ENCODE measurements at places on chromosomes 2 and 18.

DNA sequence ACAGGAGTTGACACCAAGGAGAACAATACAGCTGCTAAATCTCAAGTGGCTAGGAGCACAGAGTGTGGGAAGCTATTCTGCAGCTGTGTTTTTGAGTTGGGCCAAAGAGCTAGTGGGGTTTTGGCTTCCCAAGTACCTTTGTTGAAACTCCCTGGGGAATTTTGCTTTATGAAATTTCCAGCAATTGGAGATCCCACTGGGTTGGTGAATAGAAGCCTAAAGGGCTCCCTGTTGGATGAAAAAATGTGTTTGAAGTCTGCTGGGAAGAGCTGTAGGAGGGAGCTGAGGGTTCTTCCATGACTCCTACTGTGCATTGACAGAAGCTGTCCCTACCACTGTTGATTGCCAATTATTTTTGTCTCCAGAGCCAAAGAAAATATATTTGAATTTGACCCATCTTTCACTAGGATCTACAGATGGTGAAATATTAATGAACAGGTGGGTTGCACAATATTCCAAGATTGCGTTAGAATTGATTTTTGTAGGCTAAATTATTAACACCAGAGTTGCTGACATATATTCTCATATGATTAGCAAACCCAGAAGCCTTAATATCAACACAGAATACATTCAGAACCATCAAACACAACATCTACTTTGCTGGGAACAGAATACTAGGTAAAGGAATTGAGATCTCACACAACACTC lies 95.4 kb upstream of the CYP1B1 start:
- no peak for DNase-seq

- DNase-seq: no peak
Observed at GRCh38 chr2:196801674-196802261, 2.3 kb upstream of the GTF3C3 start.

DNA sequence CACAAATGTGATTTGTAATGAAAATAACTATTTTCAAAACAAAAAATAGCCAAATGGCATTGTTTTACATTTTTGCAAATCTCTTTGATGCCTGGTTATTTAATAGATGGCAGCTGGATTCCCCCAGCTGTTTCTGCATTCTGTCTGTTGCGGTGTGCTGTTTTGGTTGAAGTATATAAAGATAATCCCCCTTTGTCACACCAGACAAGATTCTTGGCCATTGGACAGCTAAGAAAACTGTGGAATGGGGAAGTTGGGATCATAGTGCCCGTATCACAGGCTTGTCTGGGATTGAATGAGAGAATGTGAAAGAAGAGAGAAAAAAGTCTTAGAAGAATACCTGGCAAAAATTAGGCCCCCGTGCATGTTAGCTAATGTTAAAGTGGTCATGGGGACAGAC lies 19.5 kb upstream of the LYPD6B start:
- no peak for DNase-seq

- no peak for DNase-seq
Observed at GRCh38 chr2:239201531-239201876, 199.3 kb downstream of the HDAC4 start.

GRCh38 chr2:86556508-86556907 lies 6.7 kb downstream of the CHMP3 start:
- DNase-seq: no peak

DNA sequence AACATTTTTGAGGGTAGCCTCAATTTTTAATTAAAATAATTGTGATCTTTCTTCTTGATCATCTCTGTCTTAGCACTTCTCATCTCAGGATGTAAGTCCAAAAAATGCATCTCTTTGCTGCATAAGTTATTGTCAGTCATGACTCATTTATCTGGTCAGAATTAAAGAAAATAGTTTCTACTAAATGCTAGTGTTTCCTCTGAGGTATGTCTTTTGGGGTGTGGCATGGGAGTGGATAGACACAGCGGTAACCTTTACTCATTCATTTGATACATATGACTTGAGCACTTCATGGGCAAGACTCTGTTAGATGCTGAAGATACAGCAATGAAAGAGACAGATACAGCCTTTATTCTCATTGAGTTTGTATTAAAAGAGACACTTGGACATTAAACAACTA lies 284.7 kb downstream of the IRS1 start:
- no peak for DNase-seq

DNA sequence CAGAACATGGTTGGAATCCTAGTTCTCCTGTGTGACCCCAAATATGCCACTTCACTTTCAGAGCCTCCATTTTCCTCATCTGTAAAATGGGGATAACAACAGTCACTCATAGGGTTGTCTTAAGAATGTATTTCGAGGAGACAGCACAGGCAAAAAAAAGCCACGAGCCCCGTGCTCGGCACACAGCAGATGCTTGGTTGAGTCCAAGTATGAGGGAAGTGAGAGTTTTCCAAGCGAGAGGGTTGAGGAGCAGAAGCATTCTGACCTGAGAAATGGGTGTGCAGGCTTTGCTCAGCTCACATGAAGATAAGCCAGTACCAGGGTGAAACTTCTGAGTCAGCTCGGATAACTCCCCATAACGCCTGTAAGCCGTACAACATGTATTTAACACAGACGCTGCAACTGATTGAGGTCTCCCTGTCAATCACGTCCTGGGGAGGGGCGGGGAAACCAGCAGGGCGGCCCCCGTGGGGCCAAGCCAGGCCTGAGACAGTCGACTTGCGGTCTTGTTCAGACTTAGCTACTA lies 23.0 kb upstream of the ODC1 start:
- no peak for DNase-seq

- no peak for DNase-seq
Observed at GRCh38 chr2:170711774-170712652, 3.1 kb upstream of the SP5 start.

GRCh38 chr2:168311261-168311910 lies 64.0 kb upstream of the STK39 start:
- DNase-seq: no peak

GRCh38 chr2:115115135-115115534 lies 672.7 kb downstream of the DPP10 start:
- no peak for DNase-seq

DNA sequence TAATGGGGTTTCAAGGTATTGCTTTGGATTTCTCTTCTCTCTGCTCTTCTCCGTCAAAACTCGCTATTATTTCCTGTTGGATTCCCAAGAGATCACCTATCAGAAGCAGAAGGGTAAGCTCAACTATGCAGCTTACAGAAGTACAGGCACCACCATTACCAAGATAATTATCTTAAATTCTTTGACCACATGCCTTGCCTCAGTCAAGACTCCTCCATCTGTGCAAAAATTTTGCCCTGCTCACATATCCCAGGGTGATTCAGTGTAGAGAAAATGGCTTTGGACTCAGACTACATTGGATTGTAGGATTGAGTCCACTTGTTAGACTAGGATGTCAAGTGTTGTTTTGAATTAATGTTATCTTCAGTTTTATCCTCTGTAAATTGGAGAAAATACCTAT lies 698.7 kb downstream of the TDRD15 start:
- no peak for DNase-seq

- DNase-seq: no peak
Observed at GRCh38 chr18:28973324-28973723, 796.4 kb upstream of the CDH2 start.

DNA sequence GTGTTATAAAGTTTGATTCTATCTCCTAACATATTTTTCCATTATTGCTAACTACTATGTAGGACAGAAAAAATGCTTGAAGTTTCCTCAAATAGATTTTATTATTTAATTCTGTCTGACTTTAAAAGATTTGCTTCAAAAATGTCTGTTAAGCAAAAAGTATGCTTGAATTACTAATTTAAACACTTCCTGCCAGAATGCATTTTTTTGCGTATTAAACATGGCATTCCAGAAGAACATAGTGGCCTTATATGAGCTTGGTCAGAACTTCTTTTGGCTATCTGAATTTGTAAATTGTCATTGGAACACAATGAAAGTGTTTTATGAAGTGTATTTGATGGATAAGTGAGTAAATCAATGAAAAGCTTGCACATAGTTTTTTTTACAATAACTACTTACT lies 37.8 kb downstream of the MBD5 start:
- no peak for DNase-seq

DNA sequence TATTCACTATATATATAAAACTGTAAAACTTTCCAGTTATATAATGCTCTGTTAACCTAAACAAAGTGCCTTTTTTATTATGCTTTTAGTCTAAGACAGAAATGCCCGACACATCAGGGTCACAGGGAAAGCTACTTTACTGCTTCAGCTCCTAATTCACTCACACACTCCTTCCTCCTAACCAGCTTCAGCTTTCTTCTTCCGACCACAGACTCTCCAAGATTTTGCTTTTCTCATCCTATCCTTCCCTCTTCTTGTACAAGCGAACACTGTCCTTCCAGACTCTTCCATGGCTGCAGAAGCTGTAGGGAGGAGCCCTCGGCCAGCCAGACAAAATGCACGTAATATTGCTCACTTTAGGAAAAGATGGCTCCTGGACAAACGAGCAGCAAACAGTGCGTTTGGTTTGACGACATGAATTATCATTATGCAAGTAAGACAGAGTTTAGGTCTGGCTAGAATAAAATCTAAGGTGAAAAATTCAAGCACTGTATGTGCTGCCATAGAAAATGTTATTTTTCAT lies 47.5 kb upstream of the HNRNPA3 start:
- no peak for DNase-seq

- DNase-seq: no peak
Observed at GRCh38 chr18:68219274-68219673, 495.6 kb downstream of the TMX3 start.

DNA sequence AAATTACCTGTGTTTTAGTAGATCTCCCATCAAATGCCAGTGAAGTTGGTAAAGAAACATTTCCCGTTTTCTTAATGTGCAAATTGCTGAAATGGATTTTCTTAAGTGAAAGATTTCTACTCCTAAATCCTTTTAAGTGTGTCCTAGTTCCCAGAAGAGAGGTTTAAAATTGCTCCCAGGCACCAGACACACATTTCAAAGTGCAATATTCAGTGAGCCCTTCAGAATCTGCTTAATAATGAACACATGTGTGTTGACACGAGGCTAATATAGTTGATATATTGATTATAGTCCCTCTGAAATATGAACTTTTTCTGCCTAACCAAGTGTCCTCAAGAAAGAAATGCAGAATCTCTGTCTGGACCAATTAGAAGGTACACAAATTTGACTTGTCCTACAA lies 861.7 kb upstream of the CNTNAP5 start:
- no peak for DNase-seq

DNA sequence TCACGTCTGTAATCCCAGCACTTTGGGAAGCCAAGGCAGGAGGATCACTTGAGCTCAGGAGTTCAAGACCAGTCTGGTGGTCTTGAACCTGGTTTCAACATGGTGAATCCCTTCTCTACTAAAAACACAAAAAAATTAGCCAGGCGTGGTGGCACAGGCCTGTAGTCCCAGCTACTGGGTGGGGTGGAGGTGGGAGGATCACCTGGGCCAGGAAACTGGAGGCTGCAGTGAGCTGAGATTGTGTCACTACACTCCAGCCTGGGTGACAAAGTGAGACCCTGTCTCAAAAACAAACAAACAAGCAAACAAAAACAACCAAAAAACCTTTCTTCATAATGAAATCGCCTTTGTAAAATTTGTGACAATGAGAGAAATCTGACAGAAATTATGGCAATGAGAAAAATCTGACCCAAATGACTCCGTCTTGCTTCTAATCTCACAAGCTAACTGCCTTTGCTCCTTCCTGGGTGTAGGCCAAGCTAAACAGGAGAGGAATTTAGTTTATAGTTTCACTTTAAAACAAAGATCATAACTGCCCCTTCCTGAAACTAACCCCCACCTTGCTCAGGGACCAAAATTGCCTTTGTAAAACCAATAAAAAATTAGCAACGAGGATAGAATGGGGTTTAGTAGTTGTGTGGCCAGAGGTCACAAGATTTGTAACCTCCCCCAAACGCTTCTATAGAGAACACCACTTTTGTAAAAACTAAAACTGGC lies 60.7 kb upstream of the KIF5C start:
- DNase-seq: no peak

DNA sequence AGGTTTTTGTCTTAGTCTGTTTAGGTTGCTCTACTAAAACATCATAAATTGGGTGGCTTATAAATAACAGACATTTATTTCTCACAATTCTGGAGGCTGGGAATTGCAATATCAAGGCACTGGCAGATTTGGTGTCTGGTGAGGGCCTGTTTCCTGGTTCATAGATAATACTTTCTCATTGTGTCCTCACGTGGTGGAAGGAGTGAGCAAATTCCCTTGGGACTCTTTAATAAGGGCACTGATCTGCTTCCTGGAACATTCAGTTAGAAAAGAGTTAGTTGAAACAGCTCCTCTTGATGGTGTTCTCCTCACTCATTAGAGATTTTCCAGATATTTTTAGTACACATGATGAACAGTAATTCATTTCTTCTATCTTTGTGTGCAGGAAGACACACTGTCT lies 22.3 kb downstream of the COL4A3 start:
- no peak for DNase-seq

- DNase-seq: no peak
Observed at GRCh38 chr18:48306838-48307237, 102.3 kb downstream of the ZBTB7C start.

- no peak for DNase-seq
Observed at GRCh38 chr2:128643221-128644065, 324.8 kb upstream of the HS6ST1 start.

DNA sequence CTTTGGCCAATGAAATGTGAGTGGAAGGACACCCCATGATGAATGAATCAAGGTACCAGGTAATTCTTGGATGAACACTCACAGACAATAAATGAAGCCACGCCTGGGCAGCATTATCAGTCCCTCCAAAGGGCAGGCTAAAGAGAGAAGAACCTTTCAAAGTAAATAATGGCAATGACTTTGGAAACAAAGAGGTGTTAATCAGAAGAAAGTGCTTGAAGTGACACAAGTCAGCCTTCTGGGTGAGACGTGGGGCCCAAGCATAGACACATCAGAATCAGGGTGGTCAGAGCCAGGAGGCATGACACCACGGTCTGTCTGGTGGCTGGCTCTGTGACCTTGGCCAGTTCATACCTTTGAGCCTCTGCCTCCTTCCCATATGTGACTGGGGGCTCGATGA lies 103.3 kb downstream of the POLR1A start:
- no peak for DNase-seq

- no peak for DNase-seq
Observed at GRCh38 chr2:235504441-235505180, 10.8 kb downstream of the AGAP1 start.

DNA sequence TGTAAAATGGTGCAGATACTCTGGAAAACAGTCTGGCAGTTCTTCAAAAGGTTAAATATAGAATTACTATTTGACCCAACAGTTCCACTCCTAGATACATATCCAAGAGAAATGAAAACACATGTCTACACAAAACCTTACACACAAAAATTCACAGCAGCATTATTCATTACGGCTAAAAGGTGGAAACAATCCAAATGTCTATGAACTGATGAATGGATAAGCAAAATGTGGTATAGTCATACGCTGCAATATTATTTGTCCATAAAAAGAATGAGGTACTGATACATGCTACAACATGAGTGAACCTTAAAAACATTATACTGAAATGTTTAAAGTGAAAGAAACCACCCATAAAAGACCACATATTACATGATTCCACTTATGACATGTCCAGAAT lies 4.0 kb downstream of the CYP27C1 start:
- no peak for DNase-seq

DNA sequence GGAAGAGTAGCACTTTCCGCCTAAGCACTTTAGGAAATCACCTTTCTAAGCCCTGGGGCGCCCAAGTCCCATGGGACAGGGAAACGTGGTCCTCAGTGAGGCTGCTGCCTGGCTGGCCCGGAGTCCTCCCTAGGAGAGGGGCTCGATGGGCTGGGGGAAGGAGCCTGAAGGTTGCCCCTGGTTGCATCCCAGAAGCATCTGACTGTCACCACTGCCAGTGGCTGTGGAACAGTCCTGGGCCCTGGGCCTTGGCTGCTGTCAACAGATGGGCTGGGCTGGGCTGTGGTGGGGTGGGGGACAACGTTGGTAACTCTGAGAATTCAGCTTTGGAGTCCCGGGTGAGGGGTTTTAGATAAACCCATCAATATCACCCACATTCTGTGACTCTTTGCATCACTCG lies 22.5 kb downstream of the ASB1 start:
- no peak for DNase-seq

Measured in renal cortex interstitium (tissue), 15 donors.